ENCODE measurements at places on chromosomes 7 and 10.

DNA sequence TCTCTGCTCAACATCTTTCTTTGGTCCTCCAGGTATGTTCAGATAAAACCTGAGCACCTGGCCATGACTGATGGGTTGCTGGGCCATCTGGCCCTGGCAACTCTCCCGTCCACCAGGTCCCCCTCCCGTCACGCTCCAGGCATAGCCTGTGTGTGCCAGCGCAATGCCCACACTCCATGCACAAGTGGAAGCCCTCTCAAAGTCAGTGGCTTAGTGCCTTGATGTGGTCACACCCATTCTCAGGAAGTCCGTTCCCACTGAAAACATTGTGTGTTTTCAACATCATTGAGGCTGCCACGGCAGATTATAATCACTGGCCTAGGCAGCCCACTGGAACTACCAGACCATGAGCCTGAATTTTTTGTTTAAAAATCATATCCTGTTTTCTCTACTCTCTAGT is 170.6 kb upstream of the LANCL2 start:
- no peak for DNase-seq

GRCh38 chr7:27170426-27171324 is 3.4 kb downstream of the HOXA10 start:
- no peak for DNase-seq

- no peak for DNase-seq
These were observed 21.7 kb upstream of the MACC1 start for GRCh38 chr7:20238754-20239324.

DNA sequence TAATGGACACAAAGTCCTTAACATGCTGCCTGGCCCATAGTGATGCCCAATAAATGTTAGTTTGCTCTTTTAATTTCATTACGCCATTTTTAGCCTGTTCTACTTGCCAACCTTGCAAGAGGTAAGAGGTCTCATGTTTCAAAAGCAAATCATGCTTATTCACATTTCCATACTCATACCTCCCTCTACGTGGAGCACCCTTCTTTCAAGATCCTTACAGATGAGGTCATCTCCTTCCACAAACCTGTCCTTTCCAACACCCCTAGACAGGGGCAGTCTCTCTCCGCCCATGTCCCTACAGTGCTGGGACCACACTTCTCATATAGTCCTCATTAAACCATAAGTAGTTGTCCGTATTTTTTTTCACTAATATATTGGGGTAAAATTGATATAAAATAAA is 271.3 kb downstream of the FGFR2 start:
- no peak for DNase-seq

DNA sequence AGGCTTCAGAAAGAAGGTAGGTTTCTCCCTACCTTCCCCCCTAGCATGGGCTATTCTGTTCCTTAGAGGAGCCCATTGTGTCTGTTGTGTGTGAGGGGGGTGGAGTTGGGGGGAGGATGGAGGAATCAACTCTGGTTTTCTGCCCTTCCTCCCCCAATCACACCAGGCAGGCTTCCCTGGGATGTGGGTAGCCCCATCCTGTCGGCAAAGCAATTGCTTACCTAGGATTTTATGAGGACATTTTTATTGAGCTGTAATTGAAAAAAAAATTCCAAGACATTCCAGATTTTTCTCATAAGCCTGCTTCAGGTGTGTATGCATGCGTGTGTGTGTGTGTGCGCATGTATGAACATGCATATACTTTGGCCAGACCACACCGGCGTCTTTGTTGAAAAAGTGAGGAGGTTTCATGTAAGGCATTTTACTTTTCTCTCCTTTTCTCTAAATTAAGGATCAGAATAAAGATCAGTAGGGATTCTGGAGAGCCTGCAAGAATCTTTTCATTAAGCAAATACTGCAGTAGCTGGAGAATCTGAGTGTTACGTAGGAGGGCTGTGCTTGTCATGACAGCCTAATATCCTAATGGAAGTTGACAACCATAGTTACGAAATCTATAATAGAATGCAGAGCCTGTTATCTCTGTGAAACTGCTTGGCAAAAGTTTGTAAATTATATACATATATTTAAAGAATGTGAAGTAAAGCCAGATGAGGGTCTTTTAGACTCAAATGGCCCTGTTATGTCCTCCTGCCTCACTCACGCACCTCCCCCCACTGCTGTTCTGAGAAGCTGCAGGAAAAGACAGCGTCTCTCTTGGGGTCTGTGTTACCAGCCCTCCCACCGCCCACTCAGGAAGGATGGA is 27.3 kb upstream of the SAMD8 start:
- no peak for DNase-seq

- no peak for DNase-seq
These were observed 77.4 kb downstream of the ZNF365 start for GRCh38 chr10:62451611-62451975.

- DNase-seq = no peak
These were observed 774.1 kb upstream of the IGFBP3 start for GRCh38 chr7:46695051-46695708.

GRCh38 chr7:84110400-84110799 is 84.2 kb downstream of the SEMA3A start:
- no peak for DNase-seq

- DNase-seq = no peak
These were observed 456.2 kb upstream of the NRP1 start for GRCh38 chr10:33790521-33791271.

GRCh38 chr7:26141077-26141476 is 10.9 kb upstream of the NFE2L3 start:
- DNase-seq = no peak

GRCh38 chr10:34781711-34782110 is 33.4 kb downstream of the PARD3 start:
- DNase-seq = no peak

- DNase-seq = no peak
These were observed 40.6 kb upstream of the ECHDC3 start for GRCh38 chr10:11701451-11702095.

- no peak for DNase-seq
These were observed 6.5 kb downstream of the ELFN1 start for GRCh38 chr7:1676550-1677078.

DNA sequence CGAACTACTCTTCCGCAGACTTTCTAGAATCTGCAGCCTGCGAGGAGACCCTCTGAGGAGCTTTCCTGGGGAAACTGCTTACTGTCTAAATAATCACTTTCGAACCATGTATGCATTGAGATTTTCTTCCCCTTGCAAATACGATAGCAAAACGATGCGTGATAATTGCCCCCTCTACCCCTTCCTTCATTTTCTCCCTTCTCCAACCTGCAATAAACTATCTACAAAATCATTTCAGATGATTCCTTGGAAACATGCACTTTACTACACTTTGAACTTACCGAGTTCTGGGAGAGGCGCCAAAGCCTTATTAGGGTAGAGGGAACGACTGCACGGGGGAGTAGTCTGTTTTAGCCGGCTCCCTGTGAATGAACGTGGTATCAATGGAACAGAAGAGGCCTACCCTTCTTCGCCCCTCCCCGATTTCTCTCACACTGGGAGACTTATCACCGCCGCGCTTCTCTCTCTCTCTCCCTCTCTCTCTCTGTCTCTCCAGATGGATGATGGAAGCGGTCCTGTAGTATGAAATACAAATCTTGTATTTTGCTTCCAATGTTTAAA is at the start of gene FGFBP3:
FGFBP3 (minus strand) TSS at position 370 of the 561 bp plus-strand sequence. CDS start 517 bp downstream, outside the sequence.
- peak; percentile 59 for DNase-seq

- DNase-seq = no peak
These were observed 23.2 kb downstream of the NOLC1 start for GRCh38 chr10:102175415-102175814.

- DNase-seq = no peak
These were observed 115.7 kb upstream of the CNTNAP2 start for GRCh38 chr7:146000882-146001281.

- no peak for DNase-seq
These were observed 825 bp downstream of the ZNF862 start for GRCh38 chr7:149838992-149839408.

DNA sequence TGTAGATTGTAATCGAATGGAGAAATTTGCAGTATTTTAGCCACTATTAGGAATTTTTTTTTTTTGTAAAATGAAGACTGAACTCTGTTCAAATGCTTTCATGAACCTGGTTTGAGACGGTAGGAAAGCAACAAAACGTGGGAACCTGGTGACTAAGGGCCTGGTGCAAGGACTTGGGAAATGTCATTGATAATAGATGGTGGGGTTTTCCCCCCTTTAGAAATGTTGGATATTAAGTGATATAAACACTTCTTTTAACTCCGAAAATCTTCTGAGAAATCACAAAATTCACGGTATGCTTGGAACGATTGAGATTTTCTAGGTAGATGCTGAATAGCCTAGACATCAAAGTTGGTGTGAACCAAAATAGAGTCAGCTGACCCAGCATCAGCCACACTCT is 6.4 kb downstream of the IFIT2 start:
- DNase-seq = no peak

DNA sequence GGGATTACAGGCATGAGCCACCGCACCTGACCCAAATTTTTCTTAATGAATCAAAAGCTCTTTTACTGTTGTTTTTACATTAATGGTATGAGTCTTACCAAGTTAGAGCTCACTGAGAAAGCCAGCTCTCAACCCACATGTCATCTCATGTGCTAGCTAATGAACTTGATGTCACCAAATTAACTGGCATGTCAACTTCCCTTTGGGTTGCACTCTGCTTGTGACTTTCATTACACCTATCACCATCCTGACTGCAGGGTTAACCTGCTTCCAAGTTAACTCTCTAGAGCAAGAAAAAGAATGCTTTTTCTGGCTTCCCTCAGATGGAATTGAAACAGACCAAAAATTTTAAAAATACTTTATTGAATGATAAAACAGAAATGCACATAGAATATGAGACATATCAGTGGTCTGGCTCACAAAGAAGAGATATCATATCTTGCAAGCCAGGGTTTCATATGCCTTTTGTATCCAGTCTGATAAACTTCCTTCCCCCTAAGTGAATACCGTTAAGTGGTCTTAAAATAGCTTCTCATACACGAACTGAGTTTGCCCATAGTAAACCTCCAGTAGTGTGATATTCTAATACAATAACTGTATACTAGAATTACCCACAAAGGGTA is 42.9 kb upstream of the TRIM24 start:
- no peak for DNase-seq

DNA sequence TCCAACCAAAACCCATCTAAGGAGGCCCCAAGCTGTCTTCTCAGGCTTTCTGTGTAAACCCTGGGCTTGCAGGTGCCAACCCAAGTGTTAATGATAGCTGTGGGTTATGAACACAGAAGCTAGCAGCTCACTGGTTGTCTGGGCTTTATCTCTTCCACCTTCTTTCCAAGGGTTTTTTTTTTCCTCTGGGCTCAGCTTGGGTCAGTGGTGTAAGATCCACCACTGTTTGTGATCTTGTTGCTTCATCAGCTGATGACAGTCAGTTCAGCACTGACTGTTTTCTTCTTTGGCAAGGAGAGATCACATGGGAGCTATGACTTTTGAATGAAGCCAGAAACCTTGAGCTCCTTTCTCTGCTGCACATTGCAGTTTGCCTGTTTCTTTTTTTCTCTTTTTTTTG is 4.6 kb downstream of the GTPBP4 start:
- DNase-seq = no peak

- DNase-seq = no peak
These were observed 29.6 kb downstream of the DMBT1 start for GRCh38 chr10:122590153-122590552.

DNA sequence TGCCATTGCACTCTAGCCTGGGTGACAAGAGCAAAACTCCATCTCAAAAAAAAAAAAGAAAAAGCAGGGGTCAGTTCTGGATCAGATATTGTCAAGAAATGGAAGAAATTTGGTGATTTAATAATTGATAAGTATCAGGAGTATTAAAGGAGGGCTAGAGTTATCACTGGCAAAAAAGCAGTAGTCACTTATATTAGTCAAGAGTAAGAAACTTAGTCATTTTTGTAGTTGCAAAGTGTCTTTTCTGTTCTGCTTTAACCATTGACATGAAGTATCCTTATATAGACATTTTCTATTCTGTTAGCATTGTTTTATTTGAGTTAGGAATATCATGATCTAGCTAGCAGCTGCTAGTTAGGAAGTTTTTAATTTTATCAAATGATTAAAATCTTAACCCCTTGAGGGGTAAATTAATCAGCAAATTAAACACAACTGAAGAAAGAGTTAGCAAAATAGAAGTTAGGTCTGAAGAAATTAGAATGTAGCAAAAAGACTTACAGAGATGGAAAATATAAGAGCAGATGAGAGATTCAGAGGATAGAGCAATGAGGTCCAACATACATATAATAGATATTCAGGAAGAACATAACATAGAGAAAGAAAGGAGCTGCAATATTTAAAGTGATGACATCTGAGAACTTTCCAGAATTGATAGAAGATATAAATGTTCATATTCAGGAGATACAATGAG is 7.3 kb upstream of the CCDC6 start:
- no peak for DNase-seq

DNA sequence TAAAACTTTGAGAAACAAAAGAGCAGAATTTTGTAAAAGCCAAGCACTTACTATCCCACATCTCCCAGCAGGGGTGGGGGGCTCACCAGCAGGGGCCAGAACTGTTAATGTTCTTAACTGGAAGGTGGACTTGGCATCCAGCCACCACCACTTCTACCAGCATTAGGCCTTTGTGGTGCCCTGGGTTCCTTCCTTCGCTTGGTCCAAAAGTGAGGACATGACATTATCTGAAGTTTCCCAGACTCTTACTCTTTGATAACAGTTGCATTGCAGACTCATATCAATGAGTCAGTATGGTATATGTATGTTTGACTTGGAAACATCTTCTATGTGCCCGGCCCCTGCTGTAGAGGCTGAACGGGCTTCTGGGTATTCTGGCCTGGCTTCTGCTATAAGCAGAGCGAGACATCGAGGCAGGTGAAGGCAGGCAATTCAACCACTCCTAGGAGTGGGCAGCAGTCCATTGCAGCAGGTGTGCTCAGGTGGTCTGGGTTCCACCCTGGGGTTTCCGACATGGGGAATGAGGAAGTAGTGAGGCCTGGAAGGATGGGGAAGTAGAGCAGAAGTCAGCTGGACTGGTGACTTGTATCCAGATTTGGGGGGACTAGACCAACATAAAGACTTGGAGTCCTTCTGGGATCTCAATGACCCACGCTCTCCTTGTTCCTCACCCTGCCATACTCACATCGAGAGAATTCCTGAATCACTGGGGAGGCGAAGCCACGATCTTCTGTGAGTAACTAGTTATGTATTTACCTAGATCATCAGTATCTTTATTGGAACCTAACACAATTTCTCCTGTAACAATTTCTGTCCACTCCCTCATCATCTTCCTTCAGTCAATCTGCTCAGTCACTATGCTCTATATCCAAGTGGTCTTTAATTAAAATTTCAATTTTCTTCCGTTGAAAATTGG is 4.1 kb downstream of the ZNF777 start:
- DNase-seq = no peak

GRCh38 chr7:133082390-133082766 is 488 bp upstream of the CHCHD3 start:
- DNase-seq = no peak

GRCh38 chr10:28199941-28200340 is 102.9 kb downstream of the MPP7 start:
- DNase-seq = no peak

GRCh38 chr10:61409157-61409556 is 44.0 kb downstream of the TMEM26 start:
- no peak for DNase-seq

GRCh38 chr10:93841961-93842360 is 51.8 kb upstream of the SLC35G1 start:
- peak; percentile 87 for DNase-seq
